DMS153 (cell line): ENCODE measurements at places on chromosomes 3 and 15.

GRCh38 chr3:181729341-181729869 lies 17.7 kb downstream of the SOX2 start:
- DNase-seq = no peak

DNA sequence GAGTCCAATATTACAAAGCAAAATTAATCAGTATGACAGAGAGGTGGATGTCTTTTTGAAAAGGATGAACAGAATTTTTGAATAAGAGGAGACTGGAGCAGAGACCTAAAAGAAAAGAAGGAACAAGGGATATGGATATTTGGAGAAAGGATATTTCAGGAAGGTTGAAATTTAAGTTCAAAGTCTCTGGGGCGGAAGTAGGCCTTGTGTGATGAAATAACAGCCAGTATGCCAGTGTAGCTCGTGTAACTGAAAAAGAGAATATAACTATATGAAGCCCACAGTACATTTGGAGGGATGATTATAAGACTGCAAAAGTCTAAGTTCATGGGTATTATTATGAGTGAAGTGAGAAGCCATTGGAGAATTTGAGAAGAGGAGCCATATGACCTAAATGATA lies 766.7 kb downstream of the GBE1 start:
- no peak for DNase-seq

- DNase-seq = no peak
Observed at GRCh38 chr3:43686700-43687498, 3.8 kb upstream of the ABHD5 start.

DNA sequence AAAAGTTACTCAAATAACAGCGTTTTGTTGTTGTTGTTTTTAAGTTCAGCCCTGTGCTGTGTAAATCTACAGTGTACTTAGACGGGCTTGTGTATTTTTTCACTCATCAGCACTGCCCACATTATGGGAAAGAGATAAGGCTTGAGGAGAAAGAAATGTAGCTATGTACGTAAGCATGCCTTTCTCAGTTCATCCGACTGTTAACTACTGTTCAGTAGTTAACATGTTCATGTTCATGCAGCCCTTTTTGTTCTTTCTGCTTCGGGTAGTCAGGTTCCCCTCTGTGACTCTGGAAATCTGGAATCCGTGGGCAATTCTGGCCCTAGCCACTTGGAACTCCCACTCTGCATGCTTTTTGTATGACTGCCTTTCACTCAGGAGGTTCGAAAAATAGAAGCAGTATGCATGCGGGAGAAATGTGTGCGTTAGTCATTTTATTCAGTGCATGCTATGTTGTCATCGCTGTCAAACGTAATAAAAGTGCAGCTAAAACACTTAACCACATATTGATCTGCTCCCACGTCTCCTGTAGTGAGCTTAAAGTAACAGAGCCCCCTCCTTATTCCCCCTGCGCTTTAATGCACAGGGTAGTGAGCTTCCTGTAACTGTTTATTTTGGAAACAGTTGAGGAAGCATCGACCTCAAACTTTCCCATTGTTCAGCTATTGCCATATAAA lies 283.1 kb upstream of the NR2F2 start:
- DNase-seq = no peak

DNA sequence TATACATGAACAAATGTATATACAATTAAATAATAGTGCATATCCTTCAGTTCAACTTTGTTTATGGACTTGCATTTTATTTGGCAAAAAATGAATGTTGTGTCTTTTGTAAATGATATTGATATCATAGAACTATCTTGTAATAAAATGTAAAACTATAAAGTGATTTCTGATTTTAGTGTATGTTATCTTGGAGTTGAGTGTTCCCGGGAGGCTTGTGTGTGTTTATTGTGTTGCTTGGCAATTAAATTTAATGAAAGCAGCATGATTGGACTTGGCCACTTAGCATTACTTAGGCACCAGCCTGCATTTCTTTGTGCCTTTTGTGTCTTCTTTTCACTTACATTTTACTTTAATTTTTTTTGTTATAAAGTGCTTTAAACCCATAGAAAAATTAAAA lies 10.6 kb downstream of the ARHGEF26 start:
- DNase-seq = no peak

GRCh38 chr3:19342389-19342788 lies 194.1 kb downstream of the KCNH8 start:
- no peak for DNase-seq
